ENCODE measurements at places on chromosomes 3 and 15.

DNA sequence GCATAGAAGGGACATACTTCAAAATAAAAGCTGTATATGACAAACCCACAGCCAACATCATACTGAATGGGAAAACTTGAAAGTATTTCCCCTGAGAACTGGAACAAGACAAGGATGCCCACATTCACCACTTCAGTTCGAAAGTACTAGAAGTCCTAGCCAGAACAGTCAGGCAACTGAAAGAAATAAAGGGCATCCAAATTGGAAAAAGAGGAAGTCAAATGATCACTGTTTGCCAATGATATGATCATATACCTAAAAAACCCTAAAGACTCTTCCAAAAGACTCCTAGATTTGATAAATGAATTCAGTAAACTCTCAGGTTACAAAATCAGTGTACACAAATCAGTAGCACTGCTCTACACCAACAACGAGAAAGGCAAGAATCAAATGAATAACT is 40.7 kb downstream of the SLC49A4 start:
- no peak for DNase-seq

GRCh38 chr15:41333026-41333562 is 413 bp downstream of the NUSAP1 start:
- DNase-seq = no peak

GRCh38 chr3:196499061-196499460 is 4.5 kb downstream of the RNF168 start:
- no peak for DNase-seq

DNA sequence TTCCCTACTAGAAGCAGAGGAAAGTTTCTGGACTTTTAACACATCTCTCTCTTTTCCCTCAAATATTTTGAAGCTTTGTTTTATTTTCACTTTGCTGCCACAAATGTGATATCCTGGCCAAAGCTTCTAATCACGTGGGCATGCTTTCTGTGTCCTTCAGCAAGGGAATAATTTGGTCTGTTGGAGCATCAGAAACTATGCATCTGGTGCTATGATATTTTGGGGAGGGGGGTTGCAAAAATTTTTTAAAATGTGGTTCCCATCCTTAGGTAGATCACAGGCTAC is 254.2 kb downstream of the GAP43 start:
- DNase-seq = no peak

DNA sequence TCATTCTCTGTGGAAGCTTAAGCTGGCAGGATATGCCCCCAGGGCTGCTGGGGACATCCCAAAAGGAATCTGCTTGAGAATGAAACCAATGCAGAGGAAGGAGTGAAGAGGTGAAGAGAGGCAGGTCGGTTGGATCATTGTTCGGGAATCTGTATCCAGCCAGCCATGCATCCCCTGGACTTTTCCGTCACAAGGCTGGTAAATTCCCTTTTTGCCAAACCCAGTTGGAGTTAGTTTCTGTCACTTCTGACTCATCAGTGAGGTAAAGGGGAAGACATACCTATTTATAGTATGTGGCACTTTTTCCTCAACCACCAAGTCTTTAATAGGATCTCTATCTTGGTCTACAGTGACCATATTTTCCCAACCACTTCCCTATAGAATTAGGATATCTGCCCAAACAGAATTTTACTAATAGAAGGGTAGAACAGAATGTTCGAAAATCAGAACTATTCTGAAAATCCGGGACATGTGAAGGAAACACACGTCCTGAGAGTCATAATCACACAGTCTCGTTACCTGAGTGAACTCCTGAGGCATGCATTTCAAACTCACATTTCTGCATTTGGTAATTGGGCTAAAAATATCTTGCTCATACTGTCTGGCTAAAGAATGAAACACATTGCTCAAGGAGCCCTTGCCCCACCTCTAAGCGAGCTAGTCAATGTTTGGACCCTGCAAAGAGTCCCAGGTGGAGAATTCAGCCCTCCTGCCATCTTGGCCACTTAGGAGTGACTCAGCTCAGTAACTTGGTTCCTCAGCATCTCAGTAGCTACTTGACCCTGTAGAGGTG is 289.7 kb upstream of the ADAMTS9 start:
- DNase-seq = no peak

- no peak for DNase-seq
These were observed 21.5 kb downstream of the SSUH2 start for GRCh38 chr3:8622873-8623691.

DNA sequence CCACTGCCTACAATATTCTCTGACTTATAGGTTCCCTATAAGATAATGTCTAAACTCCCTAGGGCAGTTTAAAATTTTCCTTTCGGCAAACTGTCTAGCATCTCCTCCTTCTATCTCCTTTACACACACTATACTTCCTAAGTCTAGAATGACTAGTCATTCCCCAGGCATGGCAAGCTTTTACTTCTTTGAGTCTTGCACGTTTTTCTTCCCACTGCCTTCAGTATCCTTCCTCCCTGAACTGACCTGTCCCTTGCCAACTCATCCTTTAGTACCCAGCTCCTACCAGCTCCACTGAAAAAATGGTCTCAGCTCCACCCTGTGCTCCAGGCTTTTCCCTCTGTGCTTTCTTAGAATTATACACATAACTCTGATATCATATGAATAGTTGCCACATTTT is 93.8 kb upstream of the KBTBD8 start:
- no peak for DNase-seq

DNA sequence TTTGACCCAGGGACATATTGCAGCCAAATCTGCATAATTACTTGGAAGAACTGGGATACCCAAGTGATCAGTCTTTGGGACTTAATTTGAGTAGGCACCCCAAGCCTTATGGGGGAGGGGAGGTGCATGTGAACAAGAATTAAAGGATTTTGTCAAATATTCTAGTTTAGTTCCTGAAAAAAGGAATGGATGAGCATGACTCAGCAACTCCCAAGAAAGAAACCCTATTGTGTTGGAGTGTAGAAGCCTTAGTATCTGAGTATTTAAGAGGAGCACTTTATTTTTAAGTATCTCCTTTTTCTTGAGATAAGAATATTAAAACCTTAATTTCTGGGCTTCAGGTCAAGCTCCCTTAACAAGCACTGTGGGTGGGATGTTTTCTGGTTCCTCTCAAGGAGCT is 222.4 kb downstream of the CD47 start:
- no peak for DNase-seq

DNA sequence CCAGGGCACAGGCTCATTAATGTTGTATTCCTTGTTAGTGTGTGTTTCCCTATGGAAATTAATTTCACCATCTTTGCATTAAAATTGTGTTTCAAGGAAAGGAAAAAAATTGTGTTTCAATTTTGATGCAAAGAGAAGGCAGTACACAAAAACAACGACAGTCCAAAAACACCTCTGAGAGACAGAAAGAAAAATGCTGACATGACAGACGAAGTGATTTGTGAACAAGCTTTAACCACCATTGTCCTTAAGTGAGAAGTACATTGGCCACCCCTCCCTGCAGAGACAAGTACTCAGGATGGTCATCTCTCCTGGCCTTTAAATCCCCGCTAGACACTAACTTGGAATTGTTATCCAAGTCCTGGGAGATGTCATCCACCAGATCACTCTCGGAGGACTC is 50.2 kb upstream of the MTMR10 start:
- no peak for DNase-seq

- DNase-seq = no peak
These were observed 173.4 kb upstream of the TPM1 start for GRCh38 chr15:62869116-62869515.

GRCh38 chr3:33581666-33582065 is 136.4 kb downstream of the CLASP2 start:
- no peak for DNase-seq

DNA sequence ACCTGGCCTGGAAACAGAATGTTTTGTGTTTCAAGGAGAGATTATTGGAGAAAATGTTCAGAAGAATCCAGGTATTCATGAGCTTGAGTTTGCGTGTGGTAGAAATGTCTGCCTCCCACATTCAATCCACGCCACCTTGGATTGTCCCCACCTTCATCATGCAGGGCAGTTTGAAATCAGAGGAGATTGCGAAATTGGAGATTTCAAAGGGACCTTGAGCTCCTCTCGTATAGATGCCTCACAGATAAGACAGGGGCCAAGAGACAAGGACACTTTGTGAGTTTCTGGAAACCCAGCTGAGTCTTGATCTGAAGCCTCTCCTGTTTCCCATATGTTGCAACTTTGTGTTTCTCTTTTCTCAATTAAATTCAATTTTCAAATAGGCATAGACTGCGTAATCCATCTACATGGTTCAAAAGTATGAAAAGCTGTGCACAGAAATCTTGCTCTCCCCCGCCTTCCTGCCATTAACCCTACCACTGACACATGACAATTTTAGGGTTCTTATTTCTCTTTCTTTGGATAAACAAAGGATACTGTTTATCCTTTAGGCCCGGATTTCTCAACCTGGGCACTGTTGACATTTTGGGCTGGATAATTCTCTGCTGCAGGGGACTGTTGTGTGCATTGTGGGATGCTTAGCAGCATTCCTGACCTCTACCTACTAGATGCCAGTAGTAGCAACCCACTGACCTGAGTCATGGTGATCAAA is 53.8 kb downstream of the CMTM8 start:
- DNase-seq = no peak

DNA sequence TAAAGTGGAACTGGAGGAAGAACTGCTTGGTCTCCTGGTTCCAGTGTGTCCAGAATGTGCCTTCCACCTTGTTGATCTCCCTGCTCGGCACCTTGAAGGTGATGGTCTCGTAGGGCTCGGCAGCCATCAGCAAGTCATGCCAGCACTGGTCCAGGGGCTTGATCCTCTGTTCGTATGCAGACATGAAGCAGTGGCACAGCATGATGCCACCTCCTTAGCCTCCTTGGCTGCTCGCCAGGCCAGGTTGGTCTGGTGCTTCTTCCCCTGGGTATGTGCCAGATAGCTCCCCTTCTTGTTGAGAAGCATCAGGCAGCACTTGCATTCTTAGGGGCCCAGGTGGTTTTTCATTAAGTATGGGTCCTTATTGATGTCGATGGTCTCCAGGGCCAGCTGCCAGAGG is 17.8 kb upstream of the TXNRD3 start:
- DNase-seq = peak; percentile 81

- no peak for DNase-seq
These were observed 322.2 kb downstream of the SLC9A9 start for GRCh38 chr3:143526011-143526545.

GRCh38 chr15:90249203-90249863 is at the start of gene TTLL13:
TSS of gene TTLL13 (plus strand) at chr15:90249556. CDS start at chr15:90250631, 1,075 bp downstream.
- DNase-seq = peak; percentile 98

- DNase-seq = no peak
These were observed 20.1 kb downstream of the AADACL2 start for GRCh38 chr3:151753846-151754245.

GRCh38 chr3:62655056-62655690 is 220.0 kb downstream of the CADPS start:
- DNase-seq = no peak

DNA sequence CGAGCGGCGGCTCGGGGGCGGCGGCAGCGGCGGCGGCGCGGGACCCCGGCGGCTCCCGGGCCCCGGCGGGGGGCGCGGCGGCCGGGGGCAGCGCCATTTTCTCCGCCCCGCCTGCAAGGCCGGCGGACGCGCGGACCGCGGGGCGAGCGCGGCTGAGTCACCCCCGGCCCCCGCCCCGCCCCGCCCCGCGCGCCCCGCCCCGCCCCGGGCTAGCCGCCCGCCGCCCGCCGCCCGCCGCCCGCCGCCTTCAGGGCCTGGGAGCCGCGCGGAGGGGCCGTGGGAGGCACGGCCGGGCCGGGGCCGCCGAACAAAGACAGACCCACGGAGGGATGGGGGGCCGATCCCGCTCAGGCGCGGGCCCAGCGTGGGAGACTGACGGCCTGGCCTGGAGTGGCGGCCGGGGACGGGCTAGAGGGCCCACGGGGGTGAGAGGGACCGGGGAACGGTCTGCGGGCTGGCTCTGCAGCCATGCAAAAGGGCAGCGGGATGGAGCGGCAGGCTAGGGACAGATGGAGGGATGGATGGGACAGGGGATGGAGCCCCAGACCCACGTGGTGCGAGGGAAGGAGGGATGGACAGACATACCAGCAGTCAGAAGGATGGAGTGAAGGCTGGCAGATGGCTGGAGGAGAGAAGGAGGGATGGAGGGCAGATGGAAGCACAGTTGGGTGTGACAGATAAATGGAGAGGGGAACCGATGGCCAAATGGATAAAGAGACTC is at the start of gene EIF4E3:
Gene EIF4E3 (minus strand): TSS at position 132 of the 721 bp plus-strand sequence. CDS start 35 bp downstream, at position 97.
- no peak for DNase-seq

GRCh38 chr3:41102053-41102556 is 97.2 kb upstream of the CTNNB1 start:
- no peak for DNase-seq

DNA sequence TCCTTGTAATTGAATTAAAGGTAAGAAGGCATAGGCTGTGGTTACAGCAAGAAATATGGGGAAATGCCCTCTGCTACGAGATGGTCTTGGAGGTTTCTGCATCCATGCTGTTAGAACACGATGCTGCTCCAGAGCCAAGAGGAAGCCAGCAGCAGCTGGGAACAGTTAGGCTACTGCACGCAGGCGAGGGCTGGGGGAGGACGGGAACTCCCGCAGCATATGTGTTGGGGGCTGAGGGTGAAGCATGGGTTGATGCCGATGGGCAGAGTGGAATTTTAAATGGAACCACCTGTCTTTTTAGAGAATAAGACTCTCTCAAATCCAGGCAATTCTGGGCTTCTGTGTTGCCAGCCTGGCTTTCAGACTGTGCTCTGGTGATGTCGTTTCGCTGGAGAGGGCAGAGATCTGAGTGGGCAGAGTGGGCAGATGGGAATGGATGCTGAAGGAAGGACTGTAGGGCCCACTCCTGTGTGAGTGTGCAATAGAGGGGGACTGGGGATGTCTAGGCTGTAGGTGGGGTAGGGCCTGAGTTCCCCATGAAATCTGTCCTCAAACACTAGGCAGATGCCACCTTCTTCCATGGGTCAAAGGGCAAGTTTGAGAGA is 417.0 kb upstream of the TPM1 start:
- no peak for DNase-seq

- DNase-seq = no peak
These were observed 20.2 kb upstream of the CPOX start for GRCh38 chr3:98613616-98614015.

DNA sequence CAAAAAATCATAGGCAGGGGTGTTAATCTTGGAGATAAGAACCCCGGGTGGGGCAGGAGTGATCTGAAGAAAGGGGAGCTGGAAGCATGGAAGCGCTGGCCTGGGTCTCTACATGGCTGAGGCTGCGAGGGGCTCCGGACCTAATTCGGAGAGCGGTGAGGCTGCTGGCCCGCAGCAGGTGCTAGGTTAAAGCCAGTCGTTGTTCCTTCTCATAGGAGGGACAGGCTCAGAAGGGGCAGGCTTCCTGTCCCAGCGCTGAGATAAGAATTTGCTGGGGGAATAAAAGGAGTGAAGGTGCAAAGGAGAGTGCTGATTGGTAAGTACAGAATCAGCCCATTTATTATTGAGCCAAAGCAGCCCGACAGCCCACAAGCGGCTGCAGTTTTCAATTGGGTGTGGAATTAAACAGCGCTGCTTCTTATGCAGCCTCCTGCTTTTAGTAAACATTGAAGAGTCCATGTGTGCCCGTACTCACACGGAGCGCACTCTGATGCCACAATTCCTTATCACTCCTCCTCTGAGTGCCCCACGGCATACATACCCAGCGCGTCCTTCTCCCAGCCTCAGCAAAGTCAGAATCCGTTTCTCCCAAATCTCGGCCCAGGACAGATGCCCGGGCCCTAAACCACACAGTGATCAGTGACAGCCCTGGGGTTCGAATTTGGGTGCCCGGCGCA is 17.1 kb downstream of the CHST13 start:
- no peak for DNase-seq
